ENCODE measurements at places on chromosomes 2 and 18.
A peak's percentile ranks its signal among the peaks of the same experiment; 100 is the strongest.

DNA sequence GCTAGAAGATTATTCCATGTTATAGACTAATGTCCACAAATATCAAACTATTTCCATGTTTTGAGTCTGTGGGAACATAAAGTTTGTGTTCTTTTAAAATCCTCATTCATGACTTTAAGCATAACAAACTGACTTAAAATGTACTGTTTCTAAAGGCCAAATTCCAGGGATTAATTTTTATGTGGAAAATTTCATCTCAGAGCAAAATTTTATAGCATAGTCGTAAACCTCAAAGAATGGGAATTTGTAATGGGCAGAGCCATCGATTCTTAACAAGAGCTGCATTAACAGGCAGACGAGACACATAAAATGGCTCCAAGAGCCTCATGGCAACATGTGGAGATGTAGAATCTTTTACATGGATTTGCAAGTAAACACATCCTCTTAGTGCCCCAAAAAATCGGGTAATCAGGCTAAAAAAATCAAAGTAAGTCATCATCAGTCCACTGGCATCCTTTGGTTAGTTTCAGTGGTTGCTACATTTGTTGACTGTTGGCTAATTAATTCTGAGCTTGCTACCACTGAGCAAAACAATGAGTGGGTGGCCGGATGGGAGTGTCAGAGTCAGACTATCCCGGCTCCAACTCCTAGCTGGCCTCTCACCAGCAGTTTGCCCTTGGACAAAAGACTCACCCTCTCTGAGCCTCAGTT, 119.6 kb downstream of the FAM210A start:
- no peak for DNase-seq

GRCh38 chr2:218431878-218432277, 13.0 kb downstream of the VIL1 start:
- DNase-seq = no peak

DNA sequence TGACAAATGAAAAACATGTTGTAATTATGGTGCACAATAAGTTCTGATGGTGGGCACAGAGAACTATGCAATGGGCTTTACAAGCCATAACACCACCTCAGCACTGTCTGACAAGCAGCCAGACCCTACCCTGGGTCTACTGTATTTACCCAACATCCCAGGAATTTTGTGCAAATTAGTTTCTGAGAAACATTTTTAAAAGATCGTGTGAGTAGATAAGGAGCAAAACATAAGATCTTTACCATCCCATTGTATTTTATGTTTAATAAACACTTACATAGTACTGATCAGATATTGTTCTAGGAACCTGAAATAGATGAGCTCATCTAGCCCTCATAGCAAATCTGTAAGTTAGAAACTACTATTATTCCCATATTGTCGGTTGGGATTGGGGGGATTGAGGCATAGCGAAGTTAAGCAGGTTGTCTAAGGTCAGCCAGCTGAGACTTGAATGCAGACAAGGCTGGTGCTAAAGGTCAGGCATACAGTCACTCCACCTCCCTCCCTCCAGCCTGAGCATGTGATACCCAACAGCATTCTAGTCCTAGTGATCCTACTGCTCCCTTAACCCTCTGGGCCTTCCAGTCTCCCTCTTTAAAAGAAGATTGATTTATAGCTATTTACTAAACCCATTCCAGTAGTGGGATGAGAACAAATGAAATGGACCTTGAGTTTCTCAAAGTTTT, 67.4 kb upstream of the STAM2 start:
- no peak for DNase-seq

DNA sequence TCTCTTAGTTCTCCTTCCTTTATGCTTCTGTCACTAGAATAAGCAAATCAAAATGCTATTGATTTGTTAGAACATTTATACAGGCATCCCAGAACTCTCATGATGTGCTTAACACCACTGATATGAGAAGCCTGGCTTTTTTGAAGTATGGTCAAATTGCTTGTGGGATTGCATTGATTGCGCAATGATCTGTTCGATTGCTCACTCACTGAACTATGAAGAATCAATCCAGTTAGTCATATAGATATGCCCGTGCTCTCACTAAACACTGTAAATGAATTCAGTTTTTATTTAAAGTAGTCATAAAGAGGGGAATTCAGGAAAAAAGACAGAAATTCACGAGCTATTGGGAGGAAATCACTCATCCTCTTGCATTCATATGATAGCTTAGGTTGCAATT, 1237.8 kb downstream of the SUCLG1 start:
- DNase-seq = no peak

- no peak for DNase-seq
Measured at GRCh38 chr18:28183418-28184078, 6.6 kb upstream of the CDH2 start.

DNA sequence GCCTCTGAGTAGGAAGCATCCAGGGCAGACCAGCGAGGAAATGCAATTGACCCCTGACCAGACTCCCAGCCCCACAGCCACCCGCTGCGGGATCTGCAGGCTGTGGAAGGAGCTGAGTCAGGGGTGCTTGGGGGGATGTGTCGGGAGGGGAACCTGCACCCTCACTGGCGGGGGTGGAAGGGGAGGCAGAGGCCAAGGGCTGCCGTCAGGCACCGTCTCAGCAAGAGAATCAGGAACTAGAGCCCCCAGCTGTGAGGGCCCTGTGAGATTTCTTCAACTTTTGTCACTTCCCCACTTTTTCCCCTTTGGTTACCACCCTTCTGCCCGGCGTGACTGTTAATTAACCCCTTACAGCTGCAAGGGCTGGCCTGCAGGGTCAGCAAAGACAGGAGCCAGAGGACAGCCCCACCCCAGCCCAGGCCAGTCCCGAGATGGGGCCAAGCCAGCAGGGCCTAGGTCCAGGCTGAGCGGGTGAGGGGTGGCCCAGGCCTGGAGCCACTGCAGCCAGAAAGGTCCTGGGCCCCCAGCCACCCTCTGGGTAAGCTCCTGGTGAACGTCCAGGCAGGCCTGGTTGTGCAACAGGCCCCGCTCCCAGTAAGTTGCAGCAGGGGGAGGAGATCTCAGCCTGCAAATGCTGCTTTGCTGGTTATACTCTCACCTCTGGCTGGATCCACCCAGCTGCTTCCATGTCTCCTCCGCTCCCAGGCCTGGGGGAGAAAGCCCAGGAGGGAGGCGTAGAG, 147.0 kb upstream of the ID2 start:
- DNase-seq = no peak

DNA sequence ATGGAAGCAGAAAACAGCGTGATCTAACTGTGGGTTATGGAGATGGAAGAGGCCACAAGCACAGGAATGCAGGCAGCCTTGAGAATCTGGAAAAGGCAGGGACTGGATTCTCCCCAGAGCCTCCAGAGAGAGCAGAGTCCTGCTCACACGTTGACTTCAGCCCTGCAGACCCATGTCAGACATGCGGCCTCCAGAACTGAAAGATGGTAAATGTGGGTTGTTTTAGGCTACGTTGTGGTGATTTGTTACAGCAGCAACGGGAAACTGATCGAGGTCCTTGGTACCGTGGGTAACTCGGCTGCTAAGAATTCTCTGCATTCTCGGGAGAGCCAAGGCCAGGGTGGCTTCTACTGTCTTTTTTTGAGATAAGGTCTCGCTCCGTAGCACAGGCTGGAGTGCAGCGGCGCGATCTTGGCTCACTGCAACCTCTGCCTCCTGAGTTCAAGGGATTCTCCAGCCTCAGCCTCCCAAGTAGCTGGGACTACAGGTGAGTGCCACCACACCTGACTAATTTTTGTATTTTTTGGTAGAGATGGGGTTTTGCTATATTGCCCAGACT, 97.1 kb downstream of the ACKR3 start:
- DNase-seq = no peak

GRCh38 chr2:120456867-120457266, 110.9 kb downstream of the INHBB start:
- no peak for DNase-seq

GRCh38 chr2:234686088-234686890, 189.4 kb upstream of the ARL4C start:
- no peak for DNase-seq

DNA sequence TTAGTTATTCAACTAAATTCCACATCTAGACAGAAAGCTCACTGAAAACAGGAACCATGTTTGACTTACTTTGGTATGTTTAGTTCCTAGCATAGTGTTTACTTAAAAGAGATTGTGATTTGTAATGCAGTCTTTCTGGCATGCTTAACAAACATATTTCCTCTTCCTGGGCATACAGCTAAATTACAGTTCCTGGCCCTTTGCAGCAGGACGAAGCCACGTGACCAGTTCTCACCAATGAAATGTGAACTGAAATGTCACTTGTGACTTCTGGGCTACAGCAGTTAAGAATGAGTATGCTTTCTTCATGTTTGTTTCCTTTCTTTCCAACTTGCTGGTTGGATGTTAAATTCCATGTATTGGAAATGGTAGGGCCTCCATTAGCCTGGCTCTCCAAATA, 330.5 kb downstream of the FIGN start:
- no peak for DNase-seq

GRCh38 chr2:51065276-51065675, 33.3 kb upstream of the NRXN1 start:
- DNase-seq = no peak

- no peak for DNase-seq
Measured at GRCh38 chr18:32286749-32287148, 96.9 kb downstream of the MEP1B start.

- no peak for DNase-seq
Measured at GRCh38 chr2:9574331-9574730, 18.7 kb upstream of the ADAM17 start.

GRCh38 chr2:65579506-65580235, 147.3 kb upstream of the SPRED2 start:
- no peak for DNase-seq

GRCh38 chr2:63853527-63854310, 12.0 kb downstream of the UGP2 start:
- DNase-seq = no peak

DNA sequence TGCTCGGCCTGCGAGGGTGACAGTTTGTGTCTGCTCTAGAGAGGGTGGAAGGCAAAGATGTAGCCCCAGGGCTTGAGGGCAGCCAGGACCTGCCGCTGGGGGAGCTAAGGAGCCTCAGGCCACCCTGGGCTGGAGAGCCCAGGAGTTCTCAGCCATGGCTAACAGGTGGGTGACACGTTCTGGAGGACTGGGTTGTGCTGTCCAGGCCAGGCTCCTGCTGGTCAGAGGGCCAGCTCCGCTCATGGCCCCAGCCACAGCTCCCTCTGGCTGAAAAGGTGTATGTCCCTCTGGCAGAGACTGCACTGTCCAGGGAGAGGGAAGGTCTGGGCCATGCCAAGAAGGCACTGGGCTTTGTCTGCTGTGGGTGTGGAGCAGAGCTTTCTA, 19.2 kb downstream of the TMEM185B start:
- DNase-seq = no peak

DNA sequence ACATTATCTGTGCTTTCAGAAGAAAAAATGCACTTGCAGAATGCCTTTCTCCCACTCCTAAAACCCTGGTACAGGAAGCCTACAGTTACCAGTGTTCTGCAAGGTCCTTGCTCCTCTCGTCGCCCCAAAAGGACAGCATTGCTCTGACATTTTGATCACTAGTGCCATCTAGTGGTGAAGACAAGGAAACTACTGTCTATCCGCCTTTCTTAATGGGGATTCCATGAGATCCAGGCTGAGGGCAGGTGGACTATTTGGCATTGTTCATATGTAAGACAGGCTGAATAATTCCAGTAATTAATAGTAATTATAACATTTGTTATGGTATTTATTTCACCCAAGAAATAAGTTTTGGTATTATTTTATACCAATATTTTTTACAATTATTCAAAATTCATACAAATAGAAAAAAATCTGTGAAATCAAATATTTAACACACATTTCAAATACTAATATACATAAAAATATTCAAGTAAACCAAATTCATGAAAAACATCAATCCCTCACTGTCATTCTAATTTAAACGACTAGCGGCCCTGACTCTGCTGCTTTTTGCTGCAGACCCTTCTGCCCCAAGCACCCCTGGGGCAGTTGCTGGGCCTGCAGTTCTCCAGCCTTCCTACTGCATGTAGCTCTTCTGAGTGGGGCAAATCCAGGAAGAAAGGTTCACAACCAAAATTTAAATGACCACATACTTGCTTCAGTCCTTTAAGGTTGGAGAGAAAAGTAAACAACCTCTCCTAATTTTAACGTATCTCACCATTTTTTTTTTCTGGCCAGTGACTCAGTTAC, 19.0 kb downstream of the TPGS2 start:
- peak; percentile 31 for DNase-seq

- no peak for DNase-seq
Measured at GRCh38 chr18:10041180-10041579, 127.4 kb downstream of the VAPA start.

DNA sequence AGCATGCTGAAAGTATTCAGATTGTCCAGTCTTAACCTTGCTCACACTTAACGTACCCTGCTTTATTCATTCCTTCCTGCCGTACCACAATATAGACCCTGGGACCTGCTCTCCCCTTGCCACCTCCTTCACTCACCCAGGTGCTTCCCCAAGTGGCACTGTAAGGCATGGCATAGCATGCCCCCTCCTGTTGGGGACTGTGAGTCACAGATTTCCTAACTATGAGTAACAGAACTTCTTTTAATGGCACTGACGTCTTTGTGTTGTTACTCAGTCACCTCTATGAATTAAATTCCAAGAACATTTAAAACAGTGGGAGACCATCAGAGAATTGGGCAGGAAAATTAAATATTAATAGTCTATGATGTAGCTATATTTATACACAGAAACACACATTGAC, 117.2 kb downstream of the CTNNA2 start:
- no peak for DNase-seq

DNA sequence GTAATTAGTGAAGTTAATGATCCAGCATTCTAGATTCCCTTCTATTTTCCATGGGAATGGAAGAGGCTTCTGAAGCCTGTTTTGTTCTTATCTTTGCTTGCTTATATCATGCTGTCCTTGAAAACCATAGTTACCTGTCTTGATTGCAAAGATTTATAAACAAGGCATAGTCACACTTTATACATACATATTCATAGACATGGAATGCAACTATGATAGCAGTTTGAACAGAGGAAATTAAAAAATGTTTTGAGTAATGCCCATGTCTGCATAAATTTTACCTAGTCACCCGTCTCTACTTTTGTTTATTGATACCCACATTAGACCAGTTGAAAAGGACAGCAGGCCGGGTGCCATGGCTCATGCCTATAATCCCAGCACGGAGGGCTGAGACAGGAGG, 289.0 kb downstream of the PTPRM start:
- DNase-seq = no peak

- no peak for DNase-seq
Measured at GRCh38 chr2:64685430-64685829, 31.7 kb upstream of the SERTAD2 start.

GRCh38 chr2:151718796-151719195, 15.5 kb downstream of the NEB start:
- DNase-seq = no peak

DNA sequence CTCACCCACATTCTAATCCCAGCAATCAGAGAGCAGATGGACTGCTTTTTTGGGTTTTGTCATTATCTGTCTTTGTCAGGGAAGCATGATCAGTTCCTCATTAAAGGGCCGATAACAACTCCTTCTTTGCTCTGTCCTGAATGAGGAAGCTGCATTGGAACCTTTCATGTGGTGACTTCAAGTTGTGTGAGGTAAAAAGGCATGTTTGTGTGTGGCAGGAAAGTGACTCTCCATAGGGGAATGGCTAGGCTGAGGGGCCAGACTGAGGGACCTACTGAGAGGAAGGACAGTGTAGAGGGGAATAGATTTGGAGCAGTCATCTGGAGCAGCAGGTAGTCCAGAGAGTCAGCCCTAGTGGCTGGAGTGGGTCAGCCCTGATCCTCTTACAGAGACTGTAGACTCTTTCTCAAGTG, 23.6 kb upstream of the LRRTM1 start:
- no peak for DNase-seq

Measured in GM12892 (cell line).